ENCODE measurements at places on chromosomes 3 and 15.

- no peak for DNase-seq
Measured at GRCh38 chr15:66679657-66680108, 22.4 kb upstream of the SMAD6 start.

DNA sequence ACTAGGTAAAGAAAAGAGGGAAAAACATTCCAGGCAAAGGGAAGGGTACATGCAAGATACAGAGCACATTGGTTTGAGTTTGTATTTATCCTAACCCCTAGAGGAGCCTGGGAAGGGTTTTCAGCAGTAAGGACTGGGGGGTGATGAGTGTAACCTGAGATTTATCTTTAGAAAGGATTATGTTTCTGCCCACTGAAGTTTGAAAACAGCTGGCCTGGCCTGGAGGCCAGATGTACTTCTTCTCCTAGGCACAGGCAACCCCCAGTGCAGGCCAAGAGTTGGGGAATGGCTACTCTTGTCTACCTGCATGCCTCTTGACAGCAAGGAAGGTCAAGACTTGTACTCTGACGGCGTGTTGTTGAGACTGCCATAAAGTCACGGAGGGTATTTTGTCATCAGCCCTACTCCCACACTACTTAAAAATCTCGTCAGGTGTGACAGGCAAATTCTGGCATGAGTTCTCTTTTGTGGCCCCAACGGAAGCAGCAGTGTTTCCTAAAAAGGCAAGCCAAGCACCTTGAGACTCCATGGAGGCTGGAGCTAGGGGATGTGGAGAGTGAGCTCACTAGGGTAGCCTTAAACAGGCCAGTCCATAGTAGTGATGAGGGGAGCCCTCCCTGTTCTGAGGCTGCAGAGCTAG is 241.5 kb upstream of the WNT5A start:
- DNase-seq = no peak

DNA sequence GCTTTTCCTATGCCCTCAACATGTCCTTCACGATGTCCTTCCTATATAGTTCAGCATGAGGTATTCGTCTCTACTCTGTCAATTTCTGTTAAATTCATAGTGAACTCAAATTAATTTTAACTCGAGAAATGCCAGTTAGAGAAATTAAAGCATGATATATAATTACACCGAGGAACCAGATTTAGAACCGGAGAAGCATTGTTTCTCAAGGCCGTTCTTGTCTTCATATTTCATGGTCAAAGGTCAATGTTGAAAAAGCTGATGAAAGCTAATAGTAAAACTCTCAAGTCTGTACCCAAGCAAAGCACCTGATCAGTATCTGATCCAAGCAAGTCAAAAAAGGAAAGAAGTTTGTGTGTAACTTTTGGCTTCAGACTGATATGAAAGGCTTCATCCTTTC is 163.8 kb downstream of the ZBTB20 start:
- DNase-seq = no peak

- no peak for DNase-seq
Measured at GRCh38 chr3:194488055-194488742, 1.4 kb upstream of the ATP13A3 start.

DNA sequence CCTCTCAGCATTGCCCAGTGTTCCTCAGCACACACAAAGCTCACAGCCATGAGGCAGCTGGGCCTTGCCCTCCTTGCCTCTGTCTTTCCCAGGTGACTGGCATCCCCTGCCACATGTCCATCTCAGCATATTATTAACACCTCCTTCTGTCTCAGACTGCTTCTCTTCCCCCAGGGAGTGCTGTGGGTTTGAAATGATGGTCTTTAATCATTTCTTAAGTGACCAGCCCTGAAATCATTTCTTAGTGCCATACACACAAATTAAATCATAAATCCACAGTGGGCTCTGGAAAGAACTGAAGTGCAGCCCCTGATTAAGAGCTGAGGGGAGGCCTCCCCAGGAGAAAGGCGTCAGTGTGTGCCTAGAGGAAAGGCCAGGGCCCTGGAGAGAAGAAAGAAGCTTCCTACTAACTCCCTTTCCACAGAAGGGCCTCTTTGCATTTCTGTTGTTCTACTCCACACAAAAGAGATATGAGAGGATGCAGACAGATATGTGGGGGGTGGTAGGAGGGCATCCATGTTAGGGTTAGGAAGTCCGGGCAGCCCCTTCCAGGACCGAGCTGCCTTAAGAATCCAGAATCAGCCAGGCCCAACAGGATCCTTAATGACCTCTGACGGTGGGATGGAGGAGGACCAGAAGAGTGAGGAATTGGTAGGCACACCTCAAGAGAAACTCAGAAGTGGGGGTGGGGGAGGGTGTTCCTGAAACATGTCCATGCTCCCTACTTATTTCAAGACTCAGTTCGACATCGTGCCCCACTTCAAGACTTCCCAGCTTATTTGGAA is 290.8 kb downstream of the EPHB1 start:
- DNase-seq = no peak

GRCh38 chr3:11136830-11137626 is 17.3 kb upstream of the HRH1 start:
- peak; percentile 100 for DNase-seq

DNA sequence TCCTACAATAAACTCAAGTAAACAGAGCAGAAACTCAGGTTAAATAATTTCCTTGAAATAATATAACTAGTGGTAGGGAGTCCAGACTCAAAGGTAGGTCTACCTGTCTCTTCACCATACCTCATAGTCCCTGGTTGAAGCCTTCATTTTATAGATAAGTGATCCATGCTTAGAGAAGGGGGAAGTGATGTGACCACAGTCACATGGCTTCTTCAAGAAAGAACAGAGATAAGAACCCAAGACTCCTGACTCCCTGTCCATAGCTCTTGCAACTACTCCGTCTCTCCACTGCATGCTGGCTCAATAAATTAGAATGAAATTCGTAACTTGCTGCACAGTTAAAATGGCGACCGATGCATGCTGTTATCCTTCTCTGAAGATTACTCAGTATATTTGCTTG is 11.0 kb upstream of the C15orf61 start:
- DNase-seq = no peak

GRCh38 chr3:155608228-155608920 is 136.5 kb downstream of the PLCH1 start:
- no peak for DNase-seq

GRCh38 chr3:194069421-194070219 is 66.3 kb upstream of the HES1 start:
- DNase-seq = no peak

DNA sequence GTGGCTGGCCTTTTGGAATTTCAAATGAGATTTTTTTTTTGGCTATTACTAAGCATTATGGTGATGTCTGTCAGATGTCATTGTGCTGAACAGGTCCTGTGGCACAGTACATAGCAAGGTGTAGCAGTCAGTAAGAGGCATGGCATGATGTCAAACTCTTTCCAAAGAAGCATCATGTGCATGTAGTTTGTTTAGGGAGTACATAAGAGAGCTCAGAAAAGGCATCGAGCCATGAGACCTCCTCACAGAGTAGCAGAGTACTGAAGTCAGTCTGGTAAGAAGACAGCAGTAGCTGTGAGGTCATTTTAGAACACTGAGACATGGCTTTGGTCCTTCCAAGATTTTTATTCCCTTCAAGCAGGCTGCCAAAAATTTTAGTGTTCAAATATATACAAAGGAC is 134.9 kb upstream of the SPRED1 start:
- no peak for DNase-seq

DNA sequence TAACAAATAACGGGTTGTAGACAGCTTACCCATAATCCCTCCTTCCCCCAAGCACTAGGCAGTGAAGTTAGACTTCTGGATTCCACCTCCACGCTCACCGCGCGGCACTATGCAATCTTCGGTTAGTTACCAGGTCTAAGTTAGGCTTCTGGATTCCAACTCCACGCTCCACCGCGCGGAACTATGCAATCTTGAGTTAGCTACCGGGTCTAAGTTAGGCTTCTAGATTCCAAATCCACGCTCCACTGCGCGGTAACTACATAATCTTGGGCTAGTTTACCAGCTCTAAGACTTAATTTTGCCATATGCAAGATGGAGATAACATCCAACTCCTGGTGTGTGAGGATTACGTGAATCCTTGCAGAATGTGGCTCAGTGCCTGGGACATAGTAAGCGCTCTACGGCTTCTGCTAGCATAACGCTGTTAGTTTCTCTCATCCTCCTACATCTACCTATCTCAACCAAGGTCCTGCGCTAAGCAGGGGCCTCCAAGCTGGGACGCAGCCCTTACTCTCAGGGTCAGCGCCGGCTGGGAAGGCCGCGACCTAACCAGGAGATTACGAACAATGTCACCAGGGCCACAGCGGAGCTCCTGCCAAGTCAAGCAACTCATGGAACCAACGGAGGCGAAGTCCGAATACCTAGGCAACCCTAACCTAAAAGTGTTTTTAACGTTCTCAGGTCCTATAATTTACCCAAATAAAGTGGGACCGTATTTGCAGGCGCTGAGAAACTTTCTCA is 497 bp upstream of the RPLP1 start:
- no peak for DNase-seq

GRCh38 chr15:70519004-70519365 is 244.4 kb downstream of the UACA start:
- no peak for DNase-seq

GRCh38 chr3:58565621-58566397 is 11.4 kb downstream of the FAM107A start:
- DNase-seq = no peak

DNA sequence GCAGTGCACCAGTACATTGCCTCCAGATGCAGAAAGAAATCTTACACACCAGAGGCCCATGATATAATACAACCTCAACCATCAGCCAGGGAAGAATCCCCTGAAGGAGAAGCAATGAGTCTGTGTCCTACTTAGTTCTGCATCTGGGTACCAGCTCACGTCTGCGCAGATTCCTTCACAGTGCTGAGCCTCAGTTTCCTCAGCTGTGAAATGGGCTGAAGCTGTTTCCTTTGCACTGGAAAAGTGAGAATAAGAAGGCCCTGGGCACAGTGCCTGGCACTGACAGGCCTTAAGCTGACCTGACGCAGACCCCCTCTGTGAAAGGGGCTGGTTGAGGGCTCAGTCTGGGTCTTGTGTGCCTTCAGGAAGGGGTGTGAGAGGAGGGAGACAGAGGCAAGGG is 20.7 kb downstream of the ATP2B2 start:
- DNase-seq = no peak

DNA sequence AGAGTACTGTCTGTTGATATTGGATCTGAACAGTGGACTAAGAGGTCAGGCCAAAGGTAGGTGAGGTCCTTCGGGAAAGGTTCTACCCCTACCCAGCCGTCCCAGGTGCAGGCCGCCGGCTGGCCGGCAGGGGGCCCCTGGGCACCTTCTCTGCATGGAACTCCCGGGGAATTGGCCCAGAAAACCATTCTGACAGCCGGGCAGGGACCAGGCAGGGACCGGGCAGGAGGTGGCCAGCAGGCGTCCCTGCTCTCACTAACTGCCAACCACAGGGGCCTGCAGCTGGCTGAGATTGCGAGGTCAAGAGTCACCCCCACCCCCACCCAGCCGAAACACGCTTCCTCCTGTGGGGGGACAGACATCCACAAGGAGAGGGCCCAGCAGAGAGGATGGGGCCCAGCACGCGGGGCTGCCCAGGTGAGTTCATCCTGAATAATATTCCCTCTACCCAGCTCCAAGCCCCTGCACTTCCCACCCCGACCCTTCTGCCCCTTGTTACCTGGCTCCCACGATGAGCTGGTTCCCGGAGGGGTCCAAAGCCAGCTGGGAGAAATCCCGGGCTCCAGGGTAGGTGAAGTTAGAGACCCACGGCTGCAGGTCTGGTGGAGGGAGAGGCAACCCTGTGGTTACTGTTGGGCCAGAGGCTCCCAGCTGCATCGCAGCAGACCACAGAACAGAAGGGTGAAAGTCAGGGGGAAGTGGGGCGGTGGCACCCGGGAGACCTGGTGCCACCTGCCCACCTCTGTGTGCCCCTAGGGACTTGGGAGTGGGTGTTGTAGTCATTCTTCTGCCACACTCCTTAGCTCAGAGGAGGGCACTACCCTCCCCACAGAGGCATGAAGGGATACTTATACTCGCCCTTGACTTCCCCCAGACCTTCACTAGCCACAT is 84.4 kb downstream of the SEMA5B start:
- no peak for DNase-seq

DNA sequence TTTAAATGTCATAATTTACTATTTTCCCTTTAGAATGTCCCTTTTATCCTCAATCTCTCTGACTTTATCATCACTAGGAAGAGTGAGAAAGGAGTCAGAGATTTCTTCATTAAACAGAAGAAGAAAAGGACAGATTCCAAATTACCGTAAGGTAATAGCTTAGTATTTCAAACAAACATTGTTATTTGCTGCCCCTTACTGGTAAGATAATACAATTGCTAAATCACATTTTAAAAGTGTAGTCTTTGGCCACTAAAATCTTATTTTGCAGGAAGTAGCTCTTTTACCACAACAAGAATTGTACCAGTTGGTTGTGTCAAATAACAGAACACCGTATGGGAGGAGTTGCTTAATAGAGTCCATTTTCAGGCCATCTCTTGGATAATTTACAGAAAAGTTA is 53.7 kb downstream of the CGGBP1 start:
- DNase-seq = no peak

GRCh38 chr15:58243070-58243469 is 104.9 kb downstream of the AQP9 start:
- DNase-seq = no peak

DNA sequence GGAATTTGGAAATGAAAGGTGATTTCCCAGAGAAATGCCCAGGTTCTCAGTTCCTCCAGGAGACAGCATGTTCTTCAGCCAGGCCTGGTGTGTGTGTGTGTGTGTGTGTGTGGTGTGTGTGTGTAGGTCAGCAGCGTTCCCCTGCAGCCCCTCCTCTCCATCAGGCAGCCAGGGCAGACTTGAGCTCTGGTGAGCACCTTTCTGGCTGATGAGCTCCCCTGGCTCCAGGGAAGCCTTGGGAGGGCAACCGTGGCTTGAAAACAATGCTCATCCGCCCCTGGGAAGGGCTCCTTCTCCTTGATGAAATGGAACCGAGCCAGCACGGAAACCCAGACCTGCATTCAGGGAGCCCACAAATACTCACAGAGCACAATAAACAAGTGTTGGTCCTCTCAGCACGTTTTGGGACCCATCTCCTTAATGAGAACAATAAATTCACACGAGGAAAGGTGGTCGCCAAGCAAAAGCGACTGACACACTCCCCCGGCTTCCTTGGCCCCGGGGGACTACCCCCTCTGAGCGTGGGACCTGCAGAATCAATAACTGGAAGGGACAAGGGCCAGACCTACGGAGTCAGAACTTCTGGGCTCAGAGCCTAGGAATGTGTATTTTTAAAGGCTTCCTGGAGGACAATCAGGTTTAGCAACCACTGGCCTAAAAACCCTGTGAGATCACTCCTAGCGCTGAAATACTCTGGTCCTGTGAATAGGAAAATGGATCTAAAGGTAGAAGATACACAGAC is 38.6 kb upstream of the HES1 start:
- no peak for DNase-seq

DNA sequence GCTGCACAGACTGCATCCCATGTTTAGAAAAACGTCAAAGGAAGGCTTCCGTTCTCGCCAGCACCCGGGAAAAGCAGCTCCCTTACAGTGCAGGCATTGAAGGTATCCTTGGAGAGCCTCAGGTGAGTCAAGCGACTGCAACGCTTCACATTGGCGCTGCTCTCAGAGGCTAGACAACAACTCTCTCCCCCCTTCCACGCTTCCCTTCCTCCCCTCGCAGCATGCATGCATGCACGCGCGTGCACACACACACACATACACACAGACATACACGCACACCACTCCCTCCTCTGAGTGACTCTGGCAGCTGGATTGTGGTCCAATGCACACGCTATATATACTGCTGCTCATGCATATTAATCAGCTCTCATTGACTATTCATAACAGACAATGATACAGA is 191.1 kb downstream of the PDZRN3 start:
- DNase-seq = no peak
